HuH-7 (cell line): ENCODE measurements at places on chromosomes 4 and X.

DNA sequence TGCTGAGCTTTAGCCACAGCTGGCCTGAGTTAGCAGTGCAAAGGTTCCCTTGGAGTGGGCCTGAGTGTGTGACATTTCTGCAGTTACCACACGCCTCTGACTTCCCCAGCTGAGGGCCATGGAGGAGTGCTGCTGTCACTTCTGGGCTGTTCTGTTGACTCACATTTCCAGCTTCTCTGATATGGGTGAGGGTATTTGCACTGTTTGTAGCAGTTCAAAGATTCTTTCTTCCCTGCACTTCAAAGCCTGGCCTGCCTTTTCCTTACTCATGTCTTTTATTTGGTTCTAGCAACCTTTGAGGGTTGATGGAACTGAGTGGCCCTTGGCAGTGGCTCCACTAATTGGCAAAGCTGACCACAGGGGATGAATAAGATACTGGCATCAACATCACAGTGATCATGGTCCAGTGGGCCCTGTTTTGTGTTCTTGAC, 26.4 kb upstream of the SCML1 start:
- no peak for DNase-seq

GRCh38 chr4:5814421-5814820, 78.5 kb downstream of the CRMP1 start:
- no peak for DNase-seq

DNA sequence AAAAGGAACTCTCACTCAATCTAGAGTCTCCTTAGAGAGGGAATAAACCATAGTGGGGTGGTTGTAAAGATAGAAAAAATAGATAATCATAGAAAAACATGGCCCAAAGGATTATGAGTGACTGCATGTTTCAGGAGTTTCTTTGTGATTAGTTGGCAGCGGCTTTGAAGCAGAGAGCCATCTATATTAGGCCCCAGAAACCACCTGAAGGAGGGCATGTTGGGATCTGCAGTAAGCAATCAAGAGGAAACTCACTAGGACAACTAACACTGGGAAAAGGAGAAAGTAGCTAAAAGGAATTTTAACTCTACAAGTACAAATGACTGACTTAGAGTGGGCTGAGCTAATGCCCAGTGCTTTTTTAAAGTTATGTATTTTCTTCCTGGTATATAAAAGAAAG, 269.2 kb upstream of the NRK start:
- no peak for DNase-seq

- peak; percentile 40 for DNase-seq
Observed at GRCh38 chrX:154374313-154375155, at the start of gene FLNA. TSS of gene FLNA (minus strand) at chrX:154374634. CDS start at chrX:154371245, 3,389 bp downstream.
